ENCODE measurements at places on chromosomes 4 and X. TPM values are rescaled to one million over a fixed set of nuclear protein-coding genes. Genes with fewer than 3 reads are reported as not detected.

- peaks cover 26% of the 10 kb centered on the region for H3K4me1 ChIP-seq
- no peak overlapping the region for H3K4me3 ChIP-seq
Measured at GRCh38 chrX:56787734-56788152, 58.7 kb downstream of the NBDY start.

GRCh38 chrX:12118134-12118533 lies 20.1 kb upstream of the FRMPD4 start:
- no peaks in the 10 kb centered on the region for H3K36me3 ChIP-seq
- no peaks in the 10 kb centered on the region for H3K4me1 ChIP-seq
- DNase-seq = no peak
- no peak overlapping the region for H3K27ac ChIP-seq
- no peaks in the 10 kb centered on the region for H3K27me3 ChIP-seq

GRCh38 chr4:78552389-78553042 lies 946 bp downstream of the ANXA3 start:
- H3K36me3 ChIP-seq = no peaks in the 10 kb centered on the region
- H3K4me3 ChIP-seq = peak overlapping the region; percentile 30
- peaks cover 9% of the 10 kb centered on the region for H3K4me1 ChIP-seq
- peaks cover 33% of the 10 kb centered on the region for H3K27me3 ChIP-seq

DNA sequence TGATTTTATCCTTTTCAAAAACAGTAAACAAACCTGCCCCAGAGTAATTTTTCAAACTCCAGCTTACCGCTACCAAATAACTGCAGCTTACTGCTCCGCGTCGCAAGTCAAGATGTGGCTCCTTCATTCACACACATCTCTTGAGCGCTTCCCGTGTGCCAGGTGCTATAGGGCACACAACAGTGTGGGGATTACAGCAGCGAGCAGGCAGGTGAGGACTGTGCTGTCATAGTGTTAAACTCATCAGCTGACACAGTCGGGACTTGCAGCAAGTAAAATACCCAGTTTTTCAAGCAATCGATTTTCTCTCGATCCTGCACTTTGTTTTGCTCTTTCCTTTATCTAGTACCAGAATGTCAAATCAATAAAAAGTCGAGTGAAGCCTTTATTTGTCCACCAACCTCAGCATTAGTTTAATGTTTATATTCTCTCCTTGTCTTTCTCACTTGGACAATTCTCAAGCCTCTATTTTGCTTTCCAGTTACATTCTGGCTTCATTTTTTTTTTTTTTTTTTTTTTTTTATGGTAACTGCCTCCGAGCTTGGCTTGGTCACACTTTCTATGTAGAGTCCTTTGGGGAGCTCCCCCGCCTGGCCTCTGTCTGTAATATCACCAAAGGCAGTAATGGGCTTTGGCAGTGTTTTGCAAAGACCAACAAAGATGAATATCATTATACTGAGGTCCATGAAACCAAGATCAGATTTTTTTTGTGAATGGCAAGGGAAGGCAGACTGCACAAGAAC lies 8.3 kb upstream of the ASB5 start:
- H3K36me3 ChIP-seq = peaks cover 4% of the 10 kb centered on the region
- peaks cover 6% of the 10 kb centered on the region for H3K27me3 ChIP-seq
- H3K4me3 ChIP-seq = no peak overlapping the region

DNA sequence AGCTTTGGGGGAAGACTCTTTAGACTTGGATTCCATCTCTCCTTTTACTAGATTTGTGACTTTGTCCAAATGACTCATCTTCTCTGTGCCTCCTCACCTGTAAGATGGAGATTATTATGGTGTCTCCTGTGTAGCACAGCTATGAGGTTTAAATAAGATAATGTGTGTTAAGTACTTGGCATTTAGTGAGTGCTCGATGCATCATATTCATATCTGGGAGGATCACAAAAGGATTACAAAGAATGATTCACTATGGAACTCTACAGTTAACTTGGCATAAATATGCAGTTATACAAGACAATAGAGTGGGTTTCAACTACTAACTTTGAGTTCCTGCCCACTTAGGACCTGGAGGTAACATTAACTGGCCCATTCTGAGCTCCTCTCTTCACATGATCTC lies 2.3 kb downstream of the GBA3 start:
- H3K27ac ChIP-seq = no peak overlapping the region
- peaks cover 4% of the 10 kb centered on the region for H3K27me3 ChIP-seq
- H3K4me1 ChIP-seq = no peaks in the 10 kb centered on the region
- no peak for DNase-seq
- H3K36me3 ChIP-seq = no peaks in the 10 kb centered on the region

DNA sequence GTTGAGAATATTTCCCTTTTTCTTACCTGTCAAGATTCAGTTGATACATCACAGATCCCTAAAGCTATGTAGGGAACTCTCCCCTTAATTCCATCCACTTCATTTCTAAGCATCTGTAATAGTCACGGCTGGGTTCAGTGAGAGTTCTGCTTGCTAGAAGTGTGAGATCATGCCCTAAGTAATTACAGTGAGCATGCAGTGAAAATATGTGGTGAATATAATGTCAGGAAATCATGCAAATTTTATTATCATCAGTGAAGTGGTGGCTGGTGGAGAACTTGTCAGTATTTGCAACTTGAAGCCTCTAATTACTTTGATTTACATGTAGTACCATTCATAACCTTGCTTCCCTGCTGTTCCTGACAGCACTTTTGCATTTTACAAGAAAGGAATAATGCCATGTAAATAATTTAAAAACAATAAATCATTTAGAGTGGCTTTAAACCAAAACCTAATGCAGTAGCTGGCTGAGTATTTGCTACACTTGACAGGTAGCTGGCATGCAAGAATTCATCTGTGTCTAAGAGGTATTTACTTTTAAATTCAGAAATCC lies 28.3 kb upstream of the CFAP299 start:
- no peak overlapping the region for H3K27ac ChIP-seq
- no peak for DNase-seq
- no peaks in the 10 kb centered on the region for H3K36me3 ChIP-seq
- H3K27me3 ChIP-seq = peaks cover 23% of the 10 kb centered on the region

GRCh38 chr4:171538601-171539100 lies 274.6 kb upstream of the GALNTL6 start:
- H3K27ac ChIP-seq = no peak overlapping the region
- no peak for DNase-seq
- no peak overlapping the region for H3K4me3 ChIP-seq
- H3K4me1 ChIP-seq = no peaks in the 10 kb centered on the region
- H3K36me3 ChIP-seq = peaks cover 6% of the 10 kb centered on the region

- no peak overlapping the region for H3K4me3 ChIP-seq
- no peaks in the 10 kb centered on the region for H3K4me1 ChIP-seq
- no peaks in the 10 kb centered on the region for H3K27me3 ChIP-seq
- DNase-seq = no peak
- no peak overlapping the region for H3K27ac ChIP-seq
Measured at GRCh38 chr4:133759428-133759827, 442.2 kb downstream of the PABPC4L start.

DNA sequence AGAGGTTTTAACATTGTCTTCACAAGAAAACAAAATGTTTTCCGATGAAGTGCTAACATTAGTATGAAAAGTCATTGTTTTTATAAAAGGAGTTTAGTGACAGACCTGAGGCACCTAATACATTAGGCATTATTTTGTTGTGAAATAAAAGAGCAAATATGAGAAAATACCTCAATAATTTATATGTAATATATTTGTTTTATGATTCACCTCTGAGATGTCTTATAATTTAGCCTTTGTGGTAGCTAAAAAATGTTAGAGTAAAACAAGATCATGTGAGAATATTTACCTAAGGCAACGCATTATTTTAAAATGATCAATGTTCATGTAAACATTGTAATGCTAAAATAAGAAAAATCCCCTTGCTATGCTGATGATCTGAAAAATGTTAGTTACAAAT lies 100.9 kb upstream of the WDFY3 start:
- H3K27me3 ChIP-seq = no peaks in the 10 kb centered on the region
- no peak overlapping the region for H3K4me3 ChIP-seq
- H3K36me3 ChIP-seq = no peaks in the 10 kb centered on the region
- no peak overlapping the region for H3K27ac ChIP-seq

DNA sequence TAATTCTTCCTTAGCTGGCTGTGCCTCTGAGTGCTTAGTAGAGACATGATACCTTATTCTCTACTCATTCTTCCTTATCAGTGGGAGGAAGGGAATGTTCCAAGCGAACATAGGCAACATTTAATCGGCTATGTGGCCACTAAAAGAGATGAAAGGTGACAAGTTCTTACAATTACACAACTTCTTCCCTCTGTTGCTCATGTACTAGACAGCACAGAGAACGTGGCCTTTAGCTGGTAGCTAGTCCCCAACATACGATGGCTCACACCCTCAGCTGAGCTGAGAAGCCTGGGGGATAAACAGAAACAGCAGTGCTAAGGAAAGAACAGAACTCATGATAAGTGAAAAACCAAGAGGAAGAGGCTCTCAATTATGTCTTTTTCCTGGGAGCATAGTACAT lies 52.2 kb downstream of the APOO start:
- no peak overlapping the region for H3K27ac ChIP-seq
- no peaks in the 10 kb centered on the region for H3K4me1 ChIP-seq
- no peak for DNase-seq
- H3K4me3 ChIP-seq = no peak overlapping the region
- no peaks in the 10 kb centered on the region for H3K36me3 ChIP-seq

The ERVMER34-1 gene
- total RNA-seq = not detected

All from natural killer cell treated with Interleukin-12 subunit alpha and Interleukin-12 subunit beta and Interleukin-15 and Interleukin-18, amount 100 ng/mL, for 72 hours (primary cell).